ENCODE measurements at places on chromosomes 3 and 15.

GRCh38 chr15:72201391-72201921, 3.9 kb upstream of the GRAMD2A start:
- DNase-seq: no peak

DNA sequence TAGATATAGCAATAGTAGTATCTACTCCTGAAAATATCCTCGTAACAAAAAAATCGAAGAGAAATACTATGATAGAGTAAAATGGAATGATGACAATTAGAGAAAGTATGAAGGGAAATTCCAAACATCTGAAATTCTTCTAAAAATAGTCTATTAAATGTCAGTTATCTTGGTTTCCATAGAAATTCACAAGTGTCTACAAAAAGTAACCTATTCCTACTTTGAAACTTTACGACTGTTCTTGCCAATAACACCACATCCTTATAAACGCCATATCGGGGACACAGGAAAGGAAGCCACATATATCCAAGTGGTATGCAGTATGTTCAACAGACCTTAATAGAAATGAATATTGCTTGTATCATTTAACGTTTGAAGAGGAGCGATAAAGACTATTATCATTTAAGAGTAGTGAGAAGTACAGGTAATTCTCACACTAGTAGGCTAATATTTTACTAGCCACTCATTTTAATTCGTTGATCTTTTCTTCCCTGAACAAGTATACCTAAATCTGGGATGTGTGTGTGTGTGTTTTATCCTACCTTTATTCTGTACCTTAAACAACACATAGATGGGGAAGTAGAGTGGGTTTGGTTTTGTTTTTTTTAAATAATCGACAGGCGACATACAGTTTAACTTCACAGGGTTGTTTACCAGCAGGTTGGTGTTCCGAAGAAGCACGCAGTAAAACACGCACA, 1.2 kb downstream of the GPR176 start:
- no peak for DNase-seq

GRCh38 chr3:127886956-127887231, 28.1 kb upstream of the KBTBD12 start:
- no peak for DNase-seq

GRCh38 chr15:96121086-96121920, 209.2 kb upstream of the NR2F2 start:
- DNase-seq: no peak

DNA sequence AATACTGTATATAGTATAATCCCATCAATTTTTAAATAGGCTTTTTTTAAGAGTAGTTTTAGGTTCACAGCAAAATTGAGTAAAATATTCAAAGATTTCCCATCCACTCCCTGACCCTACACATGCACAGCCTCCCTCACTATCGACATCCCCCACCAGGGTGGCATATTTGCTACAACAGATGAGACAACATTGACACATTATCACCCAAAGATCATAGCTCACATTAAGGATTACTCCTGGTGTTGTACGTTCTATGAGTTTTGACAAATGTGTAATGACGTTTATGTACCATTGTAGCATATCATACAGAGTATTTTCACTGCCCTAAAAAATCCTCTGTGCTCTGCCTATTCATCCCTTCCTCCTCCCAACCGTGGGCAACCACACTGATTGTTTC, 39.3 kb downstream of the LHFPL4 start:
- no peak for DNase-seq

DNA sequence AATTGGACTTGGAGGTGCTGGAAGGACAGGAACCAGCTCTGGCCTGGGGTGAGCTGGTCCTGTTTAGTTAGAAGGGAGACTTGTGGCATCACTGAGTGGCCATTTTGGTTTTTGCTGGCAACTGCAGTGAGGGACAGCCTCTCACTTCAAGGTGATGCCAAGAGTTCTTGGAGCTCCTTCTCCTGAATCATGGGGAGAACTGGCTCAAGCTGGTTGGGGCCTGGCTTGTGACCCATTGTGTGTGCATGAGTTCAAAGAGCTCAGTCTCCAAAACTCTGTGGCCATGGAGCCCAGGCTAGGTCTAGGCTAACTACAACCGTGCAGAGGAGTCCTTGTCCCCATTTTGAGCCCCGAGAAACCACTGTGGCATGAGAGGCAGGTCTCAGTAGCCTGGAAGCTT, 60.1 kb upstream of the ZNF148 start:
- no peak for DNase-seq

DNA sequence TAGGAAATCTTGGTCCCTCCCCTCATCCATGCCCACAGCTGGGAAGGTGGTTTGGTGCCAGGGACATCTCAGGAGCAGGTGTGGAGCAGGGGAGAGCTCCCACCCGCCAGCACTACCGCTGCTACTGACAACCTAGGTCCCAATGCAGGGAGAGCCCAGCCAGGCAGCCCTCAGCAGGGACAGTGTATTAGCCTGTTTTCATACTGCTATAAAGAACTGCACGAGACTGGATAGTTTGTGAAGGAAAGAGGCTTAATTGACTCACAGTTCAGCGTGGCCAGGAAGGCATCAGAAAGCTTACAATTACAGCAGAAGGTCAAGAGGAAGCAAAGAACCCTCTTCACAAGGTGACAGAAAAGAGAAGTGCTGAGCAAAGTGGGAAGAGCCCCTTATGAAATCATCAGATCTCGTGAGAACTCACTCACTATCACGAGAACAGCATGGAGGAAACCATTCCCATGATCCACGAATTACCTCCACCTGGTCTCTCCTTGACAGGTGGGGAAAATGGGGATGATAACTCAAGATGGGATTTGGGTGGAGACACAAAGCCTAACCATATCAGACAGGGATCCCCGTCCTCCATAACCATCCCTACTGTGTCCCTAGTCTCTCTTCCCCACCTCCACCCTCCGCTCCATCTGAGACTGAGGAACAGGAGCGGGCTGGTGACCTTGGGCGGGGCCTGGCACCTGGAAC, 218.6 kb downstream of the TBC1D2B start:
- no peak for DNase-seq

GRCh38 chr3:8780279-8780678, 10.9 kb upstream of the OXTR start:
- DNase-seq: no peak

GRCh38 chr3:53941950-53942349, 50.3 kb upstream of the SELENOK start:
- no peak for DNase-seq

DNA sequence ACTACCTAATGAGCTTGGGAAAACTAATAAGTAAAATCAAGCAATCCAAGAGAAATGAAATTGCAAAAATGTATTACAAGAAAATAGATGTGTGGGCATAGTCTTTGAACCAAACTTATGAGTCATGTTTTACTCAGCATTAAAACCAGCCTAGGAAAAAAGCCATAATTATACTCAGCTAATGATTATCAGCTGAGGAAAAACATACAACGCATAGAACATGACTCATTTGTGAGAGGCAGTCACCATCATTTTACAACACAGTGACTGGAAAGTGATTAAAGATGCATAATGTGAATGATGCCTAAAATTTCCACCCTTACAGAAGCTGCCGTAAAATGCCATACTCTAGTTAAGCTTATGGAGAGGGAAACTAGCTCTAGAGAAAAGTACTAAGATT, 238.0 kb upstream of the EOMES start:
- no peak for DNase-seq

DNA sequence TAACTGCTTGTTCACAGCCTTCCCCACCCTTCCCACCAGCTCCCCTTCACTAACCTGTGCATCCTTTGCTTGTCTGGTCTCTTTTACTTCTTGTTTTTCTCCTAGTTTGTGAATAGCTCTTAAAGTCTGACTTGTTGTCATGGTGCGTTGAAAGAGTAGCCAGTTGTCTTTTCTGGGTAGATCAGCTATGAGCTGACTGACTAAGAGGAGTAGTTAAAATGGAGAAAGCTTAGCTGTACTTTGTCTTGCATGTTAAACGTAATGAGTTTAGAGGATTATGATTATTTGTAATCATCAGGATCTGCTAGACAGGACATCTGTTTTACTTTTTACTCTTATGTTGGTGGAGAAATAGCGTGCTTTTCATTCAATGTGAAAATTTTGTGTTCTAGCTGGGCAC, 35.9 kb downstream of the ATP2C1 start:
- DNase-seq: no peak

Measured in stimulated activated CD8-positive, alpha-beta memory T cell treated with anti-CD3 and anti-CD28 coated beads, Interleukin-15, amount 100 ng/mL, for 48 hours (primary cell).